Hematopoietic multipotent progenitor cell treated with erythropoietin and hydrocortisone succinate and interleukin-3 and kit ligand, for 8 days (in vitro differentiated cells): ENCODE measurements at places on chromosomes 3 and 15.
A peak's percentile ranks its signal among the peaks of the same experiment; 100 is the strongest.

DNA sequence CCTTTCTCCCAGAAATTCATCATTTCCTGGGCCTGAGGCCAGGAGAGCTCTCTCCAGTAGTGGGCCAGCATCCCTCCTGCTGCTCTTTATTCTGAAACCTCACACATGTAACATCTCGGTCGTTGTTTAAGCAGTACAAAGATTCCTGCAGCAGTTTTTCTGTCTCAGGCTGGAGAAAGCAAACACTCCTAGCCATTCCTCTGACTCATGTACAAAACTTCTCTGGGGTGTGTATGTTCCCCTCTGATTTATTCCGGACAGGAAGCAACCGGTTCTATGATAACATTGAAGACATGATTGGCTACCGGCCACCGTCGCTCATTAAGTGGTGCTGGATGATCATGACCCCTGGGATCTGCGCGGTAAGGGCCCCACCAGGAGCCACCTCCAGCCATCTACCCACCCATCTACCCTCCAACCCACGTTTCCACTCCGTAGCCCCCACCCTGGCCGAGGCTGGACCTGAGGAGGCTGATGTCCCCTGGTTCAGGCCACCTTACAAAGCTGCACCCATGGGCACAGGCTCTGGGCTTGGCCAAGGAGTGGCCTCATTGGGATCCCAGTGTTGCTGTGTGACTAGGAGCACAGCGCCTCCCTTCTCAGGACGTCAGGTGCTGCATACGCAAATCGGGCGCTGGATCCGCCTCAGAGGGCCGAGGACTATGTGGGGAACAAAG, 58.6 kb upstream of the SLC6A1 start:
- DNase-seq, result no peak

GRCh38 chr3:154111365-154111935, 9.7 kb upstream of the ARHGEF26 start:
- no peak for DNase-seq

DNA sequence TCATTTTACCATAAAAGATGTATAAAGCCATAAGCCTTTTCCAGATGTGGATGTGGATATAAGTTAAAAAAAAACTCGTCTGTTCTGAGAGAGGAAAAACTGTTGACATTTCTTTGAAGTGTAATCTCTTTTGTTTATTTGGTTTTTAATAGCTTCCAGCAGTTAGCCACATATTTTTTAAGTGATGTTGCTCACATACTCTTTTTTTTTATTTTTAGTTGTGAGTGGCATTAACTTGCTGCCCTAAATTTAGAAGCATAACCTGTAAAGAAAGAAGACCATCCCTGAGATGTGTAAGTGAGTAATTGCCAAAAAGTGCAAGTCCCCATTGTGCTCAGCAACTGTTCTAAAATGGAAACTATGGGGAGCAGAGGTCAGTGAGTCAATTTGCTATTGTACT, 415.9 kb upstream of the MDFIC2 start:
- no peak for DNase-seq

DNA sequence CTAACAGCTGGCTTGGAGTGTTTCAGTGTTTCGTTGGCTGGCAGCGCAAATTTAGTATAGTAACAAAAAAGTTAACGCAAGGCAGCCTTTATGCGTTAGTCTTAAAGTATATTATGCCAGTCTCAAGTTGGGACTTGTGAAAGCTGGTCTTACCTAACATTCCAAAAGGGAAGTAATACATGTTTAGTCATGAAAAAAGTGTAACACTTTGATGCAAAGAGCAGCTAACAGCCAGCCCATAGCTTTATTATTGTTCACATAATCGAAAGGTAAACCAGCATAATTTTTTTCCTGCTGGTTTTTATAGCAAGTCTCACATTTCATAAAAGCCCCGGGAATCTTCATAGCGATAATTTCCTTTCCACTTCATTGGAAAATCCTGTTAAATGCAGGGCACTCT, 2.4 kb upstream of the GPR87 start:
- no peak for DNase-seq

- no peak for DNase-seq
These were observed 6.7 kb downstream of the EOMES start for GRCh38 chr3:27715454-27715806.

DNA sequence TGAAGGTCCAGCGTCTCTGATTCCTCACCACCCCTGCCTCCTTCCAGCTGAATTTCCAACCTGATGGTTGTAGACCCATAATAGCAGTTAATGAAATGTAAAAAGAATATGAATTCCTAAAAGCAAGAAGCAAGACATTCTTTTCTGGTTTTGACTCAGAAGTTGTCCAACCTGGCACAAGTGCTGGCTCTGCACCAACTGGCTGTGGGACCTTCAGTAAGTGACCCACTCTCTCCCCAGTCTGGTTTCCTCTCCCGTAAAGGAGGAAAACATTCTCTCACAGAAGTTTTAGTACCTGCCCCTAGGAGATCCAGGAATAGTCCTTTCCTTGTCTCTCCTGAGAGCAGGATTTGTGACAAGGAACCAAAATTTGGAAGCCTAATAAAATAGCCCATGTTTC, 236.9 kb upstream of the TRIM42 start:
- no peak for DNase-seq

DNA sequence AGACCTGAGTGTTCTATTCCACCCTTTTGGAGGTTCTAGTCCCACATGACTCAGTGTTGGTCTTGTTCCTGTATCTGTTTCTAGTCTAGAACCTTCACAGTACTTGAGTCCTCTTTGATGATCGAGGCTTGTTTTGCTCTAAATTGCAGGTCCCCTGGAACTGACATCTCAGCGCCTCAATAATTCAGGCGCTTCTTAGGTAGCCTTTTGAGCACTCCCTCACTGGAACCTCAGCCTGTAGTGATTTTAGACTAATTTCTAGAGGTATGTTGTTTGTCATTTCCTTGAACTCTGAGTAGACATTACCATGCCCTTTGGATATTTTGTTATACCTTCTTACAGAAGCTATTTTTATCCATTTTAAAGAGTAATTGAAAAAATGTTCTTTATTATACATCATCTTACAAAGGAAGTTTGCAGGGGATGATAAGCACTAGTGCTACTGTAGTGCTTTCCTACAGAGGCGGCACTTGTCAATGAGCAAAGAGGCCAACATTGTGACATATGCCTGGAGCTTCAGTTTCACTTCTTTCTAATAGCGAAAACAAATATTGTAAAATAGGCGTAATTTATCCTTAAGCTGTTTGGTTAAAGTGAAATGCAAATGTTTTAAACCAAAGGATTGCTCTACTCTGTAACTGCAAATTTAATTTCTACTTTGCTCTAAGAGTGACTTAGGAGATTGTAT, 75.7 kb downstream of the EFL1 start:
- DNase-seq, result peak; percentile 22

GRCh38 chr15:80514071-80514780, 110.0 kb downstream of the ARNT2 start:
- no peak for DNase-seq

DNA sequence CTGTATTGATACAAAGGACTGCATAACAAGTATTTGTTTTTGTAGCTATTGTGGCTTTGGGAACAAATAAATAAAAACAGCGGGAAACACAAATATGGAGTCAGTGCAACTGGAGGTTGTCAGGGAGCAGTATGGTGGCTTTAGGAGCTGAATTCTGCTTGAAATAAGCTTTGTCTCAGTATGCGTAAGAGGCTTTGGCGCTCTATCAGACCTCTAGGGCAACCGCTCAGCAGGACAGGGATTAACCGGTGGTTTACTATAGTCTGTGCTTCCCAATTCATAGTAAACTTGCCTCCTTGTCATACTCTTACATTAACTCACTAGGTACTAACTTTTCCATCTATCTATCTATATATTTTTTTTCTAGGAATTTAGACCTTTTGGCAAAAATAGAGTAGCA, 104.6 kb downstream of the ZIC1 start:
- no peak for DNase-seq

GRCh38 chr15:68097029-68097428, 42.9 kb downstream of the PIAS1 start:
- DNase-seq, result no peak

- DNase-seq, result no peak
These were observed 794.9 kb downstream of the NTRK3 start for GRCh38 chr15:87461631-87462030.

DNA sequence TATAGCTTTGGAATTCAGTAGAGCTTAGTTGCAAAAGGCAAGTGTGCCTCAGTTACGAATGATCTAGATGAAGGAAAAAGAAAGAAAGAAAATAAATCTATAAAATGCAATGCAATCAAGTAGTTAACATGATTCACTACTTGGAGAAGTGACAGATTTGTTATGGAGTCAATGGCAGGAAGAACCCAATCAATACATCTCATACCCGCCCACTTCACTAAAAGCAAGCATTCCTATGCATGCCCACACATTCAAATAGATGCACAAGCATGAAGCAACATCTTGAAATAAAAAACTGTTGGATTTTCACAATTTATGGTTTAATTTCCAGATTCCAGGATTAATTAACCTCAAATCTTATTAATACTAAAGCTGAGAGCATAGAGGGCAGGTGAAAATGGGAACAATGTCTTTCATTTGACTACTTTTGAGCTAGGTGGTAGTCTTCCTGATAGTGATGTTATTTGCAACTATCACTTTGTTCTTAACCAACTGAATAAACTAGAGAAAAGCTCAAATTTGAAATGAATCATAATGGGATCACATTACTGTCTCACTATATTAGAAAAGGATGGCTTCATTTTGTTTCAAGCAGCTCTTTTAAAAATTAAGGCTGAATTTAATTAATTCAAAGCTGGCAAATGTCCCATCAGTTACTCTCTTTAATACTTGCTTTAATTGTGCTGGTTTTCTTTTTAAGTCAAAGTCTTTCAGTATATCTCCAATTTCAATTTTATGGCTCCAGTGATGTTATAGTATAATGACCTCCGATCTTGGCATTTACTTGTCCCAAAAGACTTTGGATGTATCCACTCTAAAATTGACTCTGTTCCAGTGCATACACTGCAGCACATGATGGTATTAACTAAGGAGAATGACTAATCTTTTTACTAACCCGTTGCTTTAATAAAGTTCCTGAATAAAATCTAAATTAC, 46.7 kb upstream of the CCDC50 start:
- no peak for DNase-seq

DNA sequence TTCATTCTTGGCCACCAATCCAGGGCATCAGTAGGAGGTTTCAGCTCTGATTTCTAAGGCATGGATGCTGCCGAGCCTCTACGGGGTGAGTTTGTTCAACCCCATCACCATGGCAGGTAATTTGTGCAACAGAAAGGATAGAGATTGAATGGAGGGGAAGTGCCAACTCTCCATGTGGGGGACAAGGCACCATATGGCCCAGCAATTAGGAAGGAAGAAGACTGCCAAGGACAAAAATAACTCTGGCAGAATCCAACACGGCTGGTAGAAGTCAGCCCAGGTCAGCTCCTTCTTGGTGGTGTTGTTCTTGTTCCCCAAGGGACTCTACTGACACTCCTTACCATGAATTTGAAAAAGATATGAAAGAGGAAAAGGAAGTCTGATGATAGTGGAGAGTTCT, 503.9 kb downstream of the MAGI1 start:
- no peak for DNase-seq

DNA sequence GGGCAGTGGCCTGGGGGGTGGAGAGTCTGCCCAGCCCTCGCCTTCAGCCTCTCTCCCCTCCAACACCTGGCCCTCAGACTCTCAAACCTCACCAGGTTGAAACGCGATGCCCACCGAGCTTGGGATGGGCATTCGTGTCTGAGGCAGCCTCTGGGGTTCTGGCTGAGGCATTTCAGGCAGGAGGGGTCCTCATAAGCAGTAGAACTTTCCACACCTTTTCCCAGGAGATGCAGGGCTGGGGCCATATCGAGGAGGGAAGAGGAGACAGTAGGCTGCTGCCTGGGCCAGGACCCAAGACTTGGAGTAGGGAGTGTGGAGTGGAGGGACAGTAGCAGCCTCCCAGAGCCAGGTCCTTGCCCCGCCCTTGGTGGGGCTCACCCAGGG, 24.6 kb downstream of the ACAA1 start:
- DNase-seq, result no peak

DNA sequence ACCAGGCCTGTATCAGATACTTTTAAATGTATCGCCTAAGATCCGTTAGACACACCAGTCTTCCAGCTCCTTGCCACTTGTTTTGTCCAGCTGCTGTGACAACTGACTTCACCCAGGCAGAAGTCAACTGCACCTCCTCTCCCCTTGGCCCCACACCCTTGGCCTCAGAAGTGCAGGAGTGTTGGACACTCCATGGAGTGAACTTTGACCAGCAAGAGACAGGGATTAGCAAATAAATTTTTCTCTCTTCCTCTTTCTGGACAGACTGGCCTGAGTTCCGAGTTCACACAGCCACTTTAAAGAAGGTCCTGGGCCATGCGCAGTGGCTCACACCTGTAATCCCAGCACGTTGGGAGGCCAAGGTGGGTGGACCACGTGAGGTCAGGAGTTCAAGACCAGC, 2.9 kb upstream of the CLN6 start:
- DNase-seq, result no peak

GRCh38 chr3:194009019-194009418, 126.9 kb upstream of the HES1 start:
- DNase-seq, result no peak

DNA sequence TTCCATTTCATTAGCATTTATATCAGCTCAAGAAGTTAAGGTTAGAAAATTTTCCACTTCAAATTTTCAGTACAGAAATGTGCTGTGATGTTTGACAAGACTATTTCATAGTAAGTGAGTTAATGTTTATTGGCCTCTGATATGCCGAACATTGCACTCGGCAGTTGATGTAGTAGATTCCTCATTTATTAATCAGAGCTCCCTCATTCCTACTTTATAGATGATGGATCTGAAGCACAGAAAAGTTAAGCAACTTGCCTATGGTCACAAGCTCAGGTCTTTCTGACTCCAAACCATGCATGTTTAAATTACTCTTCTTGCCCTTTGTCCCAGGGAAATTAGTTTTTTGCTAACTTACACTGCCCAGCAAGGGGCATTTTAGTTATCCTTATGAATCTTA, 92.0 kb downstream of the ATG7 start:
- DNase-seq, result no peak

GRCh38 chr15:98904544-98904943, 103.0 kb downstream of the PGPEP1L start:
- peak; percentile 76 for DNase-seq

DNA sequence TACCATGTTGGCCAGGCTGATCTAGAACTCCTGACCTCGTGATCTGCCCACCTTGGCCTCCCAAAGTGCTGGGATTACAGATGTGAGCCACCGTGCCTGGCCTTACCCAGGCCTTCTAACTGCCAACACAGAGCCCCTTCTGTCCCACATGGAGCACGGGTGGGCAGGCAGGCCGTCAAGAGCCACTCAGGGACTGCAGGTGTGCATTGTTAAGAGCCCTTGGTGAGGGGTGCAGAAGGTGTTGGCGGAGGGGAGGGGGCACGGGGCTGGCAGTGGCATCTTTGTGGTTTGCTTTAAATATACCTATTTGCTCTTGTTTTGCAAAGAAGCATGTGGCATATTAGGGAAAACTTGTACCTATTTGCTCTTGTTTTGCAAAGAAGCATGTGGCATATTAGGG, 37.3 kb downstream of the SMAD6 start:
- no peak for DNase-seq
